ENCODE measurements at places on chromosomes 3 and 15.
A peak's percentile ranks its signal among the peaks of the same experiment; 100 is the strongest.

DNA sequence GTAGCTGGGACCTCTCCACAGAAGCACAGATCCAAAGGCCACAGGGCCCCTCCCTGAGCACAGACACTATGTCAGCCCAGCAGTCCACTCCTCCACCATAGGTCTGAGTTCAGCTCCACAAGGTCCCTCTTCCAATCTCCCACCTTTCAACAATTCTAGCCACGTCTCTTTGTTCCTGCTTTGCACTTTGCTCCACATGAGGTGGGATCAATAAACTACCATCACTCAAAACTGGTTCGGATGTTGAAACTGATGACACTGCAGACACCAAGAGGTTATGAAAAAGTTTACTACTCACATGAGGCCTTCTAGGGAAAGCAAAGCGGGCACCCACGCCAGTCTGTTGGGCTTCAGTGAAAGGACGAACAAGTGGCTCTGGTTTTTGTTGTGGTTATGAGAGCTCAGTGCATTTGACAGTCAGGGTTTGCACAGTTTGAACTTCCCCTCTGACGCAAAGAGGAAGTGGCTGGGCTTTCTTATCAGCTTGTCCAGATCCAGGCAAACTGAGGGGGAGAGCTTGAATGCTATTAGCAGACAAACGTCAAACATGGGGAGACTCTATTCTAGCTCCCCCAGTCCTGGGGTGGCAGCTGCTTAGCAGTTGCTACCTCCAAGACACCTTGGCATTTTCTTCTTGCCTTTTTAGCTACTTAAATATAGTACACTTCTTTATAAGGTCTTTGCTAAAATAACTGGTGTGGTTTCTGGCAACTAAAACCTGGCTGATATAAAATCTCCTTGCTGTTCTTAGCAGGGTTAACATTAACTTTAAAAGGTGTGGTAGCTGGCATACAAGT is 37.8 kb downstream of the ZNF445 start:
- peak overlapping the region; percentile 59 for H3K27ac ChIP-seq
- no peaks in the 10 kb centered on the region for H3K27me3 ChIP-seq
- no peaks in the 10 kb centered on the region for H3K36me3 ChIP-seq
- peak; percentile 95 for DNase-seq
- no peak overlapping the region for H3K4me3 ChIP-seq
- H3K4me1 ChIP-seq = peaks cover 11% of the 10 kb centered on the region

- H3K4me1 ChIP-seq = no peaks in the 10 kb centered on the region
- no peak overlapping the region for H3K27ac ChIP-seq
- H3K36me3 ChIP-seq = no peaks in the 10 kb centered on the region
- no peaks in the 10 kb centered on the region for H3K27me3 ChIP-seq
- no peak overlapping the region for H3K4me3 ChIP-seq
- DNase-seq = no peak
Observed at GRCh38 chr15:58077427-58077826, 11.9 kb upstream of the ALDH1A2 start.

DNA sequence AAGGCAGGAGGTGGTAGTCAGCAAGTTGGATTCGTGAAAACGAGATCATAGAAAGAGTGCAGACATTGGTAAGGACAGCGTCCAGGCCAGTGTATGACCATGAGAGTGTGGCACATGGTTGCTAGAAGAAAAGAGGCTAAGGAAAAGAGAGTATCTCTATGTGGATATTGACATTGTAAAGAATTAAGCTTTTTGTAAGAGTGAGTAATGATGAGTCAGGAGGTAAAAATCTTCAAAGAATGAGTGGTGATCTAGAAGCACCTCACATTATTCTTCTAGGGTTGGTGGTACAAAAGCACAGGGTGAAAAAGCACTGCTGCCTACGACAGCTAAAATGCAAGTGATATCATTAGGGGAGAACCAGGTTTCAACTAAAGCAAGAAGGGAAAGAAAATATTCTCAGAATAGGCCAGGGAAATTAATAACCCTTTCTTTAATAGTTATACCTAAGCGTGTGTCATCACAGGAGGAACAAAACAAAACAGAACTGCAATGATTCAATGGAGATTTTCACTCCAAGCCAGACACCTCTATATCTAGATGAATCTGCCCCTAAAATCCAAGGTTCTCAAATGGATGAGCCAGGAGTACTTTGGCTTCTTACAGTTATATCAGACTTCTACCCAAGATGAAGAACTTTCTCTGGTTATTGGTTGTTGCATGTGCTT is 884.7 kb downstream of the NAALADL2 start:
- H3K4me3 ChIP-seq = no peak overlapping the region
- H3K4me1 ChIP-seq = no peaks in the 10 kb centered on the region
- H3K27me3 ChIP-seq = no peaks in the 10 kb centered on the region
- no peaks in the 10 kb centered on the region for H3K36me3 ChIP-seq
- DNase-seq = no peak

GRCh38 chr15:60118146-60118545 is 114.0 kb downstream of the FOXB1 start:
- H3K27me3 ChIP-seq = no peaks in the 10 kb centered on the region
- no peak overlapping the region for H3K27ac ChIP-seq
- H3K36me3 ChIP-seq = no peaks in the 10 kb centered on the region

DNA sequence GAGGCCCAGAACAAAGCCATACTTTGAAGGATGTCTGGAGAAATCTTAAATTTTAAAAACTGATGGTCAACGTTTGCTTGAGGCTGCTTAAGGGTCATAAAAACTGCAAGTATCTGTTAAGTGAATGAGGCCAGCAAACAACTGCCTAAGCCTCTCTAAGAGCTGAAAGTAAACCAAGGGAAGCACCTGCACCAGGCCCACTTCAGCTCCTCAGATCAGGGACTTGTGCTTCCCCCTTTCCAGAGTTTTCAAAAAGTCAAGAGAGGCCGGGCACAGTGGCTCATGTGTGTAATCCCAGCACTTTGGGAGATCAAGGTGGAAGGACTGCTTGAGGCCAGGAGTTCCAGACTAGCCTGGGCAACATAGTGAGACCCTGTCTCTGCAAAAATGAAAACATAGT is 9.1 kb downstream of the FBXL22 start:
- no peak for DNase-seq
- H3K27ac ChIP-seq = no peak overlapping the region
- no peaks in the 10 kb centered on the region for H3K27me3 ChIP-seq
- no peaks in the 10 kb centered on the region for H3K36me3 ChIP-seq
- H3K4me1 ChIP-seq = peaks cover 35% of the 10 kb centered on the region

- H3K4me3 ChIP-seq = no peak overlapping the region
- no peaks in the 10 kb centered on the region for H3K36me3 ChIP-seq
- H3K27ac ChIP-seq = no peak overlapping the region
- no peak for DNase-seq
Observed at GRCh38 chr3:16546186-16547010, 32.9 kb upstream of the RFTN1 start.

GRCh38 chr15:36294359-36294758 is 285.1 kb upstream of the CDIN1 start:
- no peaks in the 10 kb centered on the region for H3K27me3 ChIP-seq
- no peak overlapping the region for H3K4me3 ChIP-seq
- H3K36me3 ChIP-seq = no peaks in the 10 kb centered on the region
- no peaks in the 10 kb centered on the region for H3K4me1 ChIP-seq
- H3K27ac ChIP-seq = no peak overlapping the region
- no peak for DNase-seq

GRCh38 chr3:82084824-82085223 is 323.4 kb upstream of the GBE1 start:
- H3K27ac ChIP-seq = no peak overlapping the region
- H3K4me3 ChIP-seq = no peak overlapping the region
- H3K4me1 ChIP-seq = no peaks in the 10 kb centered on the region
- no peaks in the 10 kb centered on the region for H3K36me3 ChIP-seq

DNA sequence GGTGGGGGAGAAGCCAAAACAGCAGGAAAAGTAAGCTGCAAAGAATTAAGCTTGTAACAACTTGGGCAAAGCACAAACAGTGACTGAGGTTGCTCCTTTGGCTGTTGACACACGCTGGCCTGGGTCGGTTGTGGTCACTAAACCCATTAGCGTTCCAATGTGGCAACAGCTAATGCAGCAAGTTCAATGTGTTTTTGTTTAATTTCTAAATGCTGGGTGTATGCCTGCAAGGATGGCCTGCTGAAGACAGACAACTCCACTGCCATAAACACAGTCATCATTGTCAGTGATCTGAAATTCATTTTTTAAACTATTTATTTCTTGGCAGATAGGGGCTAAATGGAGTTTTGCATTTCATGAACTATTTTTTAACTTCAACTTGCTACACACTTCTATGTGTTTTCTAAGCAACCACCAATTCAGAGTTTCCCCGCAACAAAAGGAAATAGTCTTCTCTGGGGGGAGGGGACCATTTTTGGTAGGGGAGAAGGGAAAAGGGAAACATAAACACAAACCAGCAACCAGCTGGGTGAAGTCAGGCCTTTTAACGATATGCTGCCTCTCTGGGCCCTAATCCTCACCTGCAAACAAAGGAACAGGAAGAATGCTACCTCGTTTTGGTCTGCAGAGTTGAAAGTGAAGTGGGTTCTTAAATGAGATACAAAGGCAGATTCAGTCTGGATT is 34.8 kb upstream of the WNT5A start:
- no peaks in the 10 kb centered on the region for H3K36me3 ChIP-seq
- no peaks in the 10 kb centered on the region for H3K27me3 ChIP-seq
- no peak for DNase-seq
- no peak overlapping the region for H3K4me3 ChIP-seq

- no peaks in the 10 kb centered on the region for H3K36me3 ChIP-seq
- H3K27ac ChIP-seq = no peak overlapping the region
Observed at GRCh38 chr3:150956376-150956775, 16.2 kb downstream of the CLRN1 start.

GRCh38 chr15:83928392-83928734 is 274.4 kb downstream of the ADAMTSL3 start:
- H3K36me3 ChIP-seq = no peaks in the 10 kb centered on the region
- no peak overlapping the region for H3K27ac ChIP-seq
- no peak for DNase-seq
- H3K4me3 ChIP-seq = no peak overlapping the region
- H3K4me1 ChIP-seq = peaks cover 20% of the 10 kb centered on the region

GRCh38 chr3:57151021-57151449 is 14.1 kb downstream of the IL17RD start:
- no peaks in the 10 kb centered on the region for H3K36me3 ChIP-seq
- no peaks in the 10 kb centered on the region for H3K27me3 ChIP-seq
- no peak overlapping the region for H3K4me3 ChIP-seq

GRCh38 chr3:42853056-42853455 is 22.6 kb downstream of the CYP8B1 start:
- no peaks in the 10 kb centered on the region for H3K27me3 ChIP-seq
- no peak overlapping the region for H3K27ac ChIP-seq
- H3K36me3 ChIP-seq = no peaks in the 10 kb centered on the region
- DNase-seq = peak; percentile 62

- no peak overlapping the region for H3K27ac ChIP-seq
- H3K4me3 ChIP-seq = no peak overlapping the region
- H3K36me3 ChIP-seq = no peaks in the 10 kb centered on the region
Observed at GRCh38 chr15:66598095-66598815, 32.5 kb upstream of the LCTL start.

DNA sequence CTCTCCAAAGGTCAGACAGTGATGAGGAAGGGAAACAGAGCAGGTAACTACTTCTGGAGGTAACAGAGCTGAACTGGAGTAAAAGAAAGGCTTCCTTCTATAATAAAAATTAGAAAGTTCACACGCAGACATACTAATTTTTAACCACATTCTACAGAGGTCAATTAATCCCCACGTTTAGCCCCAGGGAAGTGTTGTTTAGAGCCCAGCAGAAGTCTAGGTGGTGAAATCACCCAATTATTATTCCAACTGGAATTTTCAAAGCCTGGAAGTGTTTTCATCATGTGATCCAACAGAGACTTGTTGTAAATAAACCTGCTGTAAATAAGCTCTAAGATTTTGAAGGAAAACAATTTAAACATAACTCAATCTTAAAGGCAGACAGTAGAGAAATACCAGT is 6.8 kb downstream of the ALDH1A2 start:
- H3K36me3 ChIP-seq = no peaks in the 10 kb centered on the region
- no peaks in the 10 kb centered on the region for H3K27me3 ChIP-seq
- no peak overlapping the region for H3K4me3 ChIP-seq
- no peak for DNase-seq
- peaks cover 5% of the 10 kb centered on the region for H3K4me1 ChIP-seq
- H3K27ac ChIP-seq = no peak overlapping the region

GRCh38 chr15:56939257-56939656 is 20.8 kb downstream of the TCF12 start:
- H3K4me1 ChIP-seq = peaks cover 19% of the 10 kb centered on the region
- H3K27ac ChIP-seq = no peak overlapping the region
- H3K27me3 ChIP-seq = no peaks in the 10 kb centered on the region
- no peak for DNase-seq

- no peak overlapping the region for H3K27ac ChIP-seq
- H3K36me3 ChIP-seq = no peaks in the 10 kb centered on the region
- peak; percentile 49 for DNase-seq
Observed at GRCh38 chr3:126851934-126852333, 131.0 kb upstream of the PLXNA1 start.

- H3K36me3 ChIP-seq = peaks cover 22% of the 10 kb centered on the region
- peak overlapping the region; percentile 99 for H3K27ac ChIP-seq
- peaks cover 4% of the 10 kb centered on the region for H3K4me1 ChIP-seq
- H3K4me3 ChIP-seq = peak overlapping the region; percentile 85
- no peaks in the 10 kb centered on the region for H3K27me3 ChIP-seq
Observed at GRCh38 chr15:96335411-96336024, 5.0 kb downstream of the NR2F2 start.

- H3K4me1 ChIP-seq = peaks cover 27% of the 10 kb centered on the region
- peak overlapping the region; percentile 88 for H3K27ac ChIP-seq
- no peak for DNase-seq
Observed at GRCh38 chr15:65286069-65286703, 497 bp downstream of the PARP16 start.

GRCh38 chr3:127165694-127166485 is 27.0 kb upstream of the PRR23E start:
- no peaks in the 10 kb centered on the region for H3K27me3 ChIP-seq
- no peak for DNase-seq
- no peak overlapping the region for H3K27ac ChIP-seq
- no peaks in the 10 kb centered on the region for H3K4me1 ChIP-seq
- no peaks in the 10 kb centered on the region for H3K36me3 ChIP-seq

DNA sequence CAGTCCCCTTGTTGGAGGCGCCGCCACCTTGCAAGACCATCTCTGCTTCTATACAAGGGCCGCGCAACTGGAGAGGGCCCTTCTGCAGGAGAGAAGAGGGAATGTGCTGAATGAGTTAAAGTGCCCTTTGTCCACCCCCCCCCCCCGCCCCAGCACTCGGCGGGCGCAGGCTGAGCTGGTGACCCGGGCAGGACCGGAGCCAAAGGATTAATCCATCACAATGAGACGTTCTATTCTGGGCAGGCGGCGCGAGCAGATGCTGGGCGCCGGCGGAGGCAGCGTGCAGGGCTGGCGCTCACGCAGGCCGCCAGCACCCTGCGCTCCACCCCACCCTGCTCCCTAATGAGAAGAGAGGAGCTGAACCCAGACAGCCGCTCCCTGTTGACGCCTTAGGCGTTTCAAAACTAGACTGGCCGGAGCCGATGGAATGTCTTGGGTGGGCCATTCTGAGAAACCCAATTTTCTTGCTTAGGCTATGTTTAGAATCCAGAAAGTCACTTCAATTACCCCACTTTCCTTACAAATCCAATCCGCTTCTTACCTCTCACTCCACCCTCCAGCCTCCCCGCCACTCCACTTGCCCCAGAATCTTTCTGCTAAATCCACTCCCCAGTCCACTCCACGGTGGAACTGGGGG is 32.9 kb downstream of the GJD2 start:
- peak overlapping the region; percentile 21 for H3K27ac ChIP-seq
- H3K36me3 ChIP-seq = no peaks in the 10 kb centered on the region
- no peak for DNase-seq
- H3K4me1 ChIP-seq = peaks cover 12% of the 10 kb centered on the region
- no peaks in the 10 kb centered on the region for H3K27me3 ChIP-seq

GRCh38 chr3:130692455-130692854 is 54.2 kb downstream of the PIK3R4 start:
- H3K4me1 ChIP-seq = no peaks in the 10 kb centered on the region
- DNase-seq = no peak
- no peaks in the 10 kb centered on the region for H3K36me3 ChIP-seq
- H3K27me3 ChIP-seq = no peaks in the 10 kb centered on the region
- H3K4me3 ChIP-seq = no peak overlapping the region
- H3K27ac ChIP-seq = no peak overlapping the region

Data from vagina (tissue), 2 donors.